ENCODE measurements at places on chromosomes 16 and 17.

DNA sequence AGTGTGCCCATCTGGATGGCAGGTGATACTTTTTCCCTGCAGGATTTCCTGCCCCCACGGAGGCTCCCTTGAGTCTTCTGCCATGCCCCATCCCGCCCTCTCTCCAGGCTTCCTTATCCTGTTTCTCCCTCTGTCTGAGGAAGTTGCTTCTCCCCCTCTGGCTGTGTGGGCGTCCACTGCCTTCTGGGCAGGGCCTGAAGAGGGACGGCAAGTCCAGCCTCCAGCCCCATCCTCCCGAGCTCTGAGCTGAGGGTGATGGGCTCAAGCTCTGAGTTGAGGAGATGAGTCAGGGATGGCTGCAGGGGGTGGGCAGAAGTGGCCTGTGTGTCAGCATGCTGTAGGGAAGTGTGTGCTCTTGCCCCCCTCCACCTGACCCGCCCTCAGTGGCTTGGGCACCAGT, 14.2 kb upstream of the RAP1GAP2 start:
- DNase-seq = no peak

GRCh38 chr17:20154286-20155000, 145.3 kb downstream of the SPECC1 start:
- DNase-seq = no peak

DNA sequence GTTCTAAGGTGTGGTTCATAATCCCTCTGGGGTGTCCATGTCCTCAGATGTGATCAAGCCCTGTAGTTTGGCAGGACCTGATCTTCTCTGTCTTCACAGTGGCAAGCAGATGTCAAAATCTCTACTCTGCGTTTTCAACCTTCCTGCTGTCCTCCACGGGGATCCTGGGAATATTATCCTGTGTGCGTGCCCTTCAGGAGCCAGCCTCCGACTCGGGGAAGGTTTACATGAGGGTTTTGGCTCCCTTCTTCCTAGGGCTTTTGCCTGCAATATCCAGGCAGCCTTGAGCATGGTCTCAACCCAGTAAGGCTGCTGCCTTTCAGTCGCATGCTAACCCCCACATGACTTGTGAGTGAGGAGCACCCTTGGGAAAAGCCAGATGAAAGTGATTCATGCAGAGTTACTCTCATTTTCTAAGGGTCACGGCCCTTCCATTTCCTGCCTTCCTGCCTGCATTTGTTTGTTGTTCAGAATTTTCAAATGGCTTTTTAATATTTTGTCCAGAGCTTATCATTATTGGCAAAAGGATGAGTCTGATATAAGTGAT, 202.2 kb upstream of the CHMP6 start:
- peak; percentile 65 for DNase-seq

GRCh38 chr17:36529121-36529520, 5.5 kb downstream of the MYO19 start:
- no peak for DNase-seq

GRCh38 chr17:49337884-49338283, 24.2 kb downstream of the ZNF652 start:
- no peak for DNase-seq
